NCI-H1930 (cell line): ENCODE measurements at places on chromosomes 12 and 14.
A peak's percentile ranks its signal among the peaks of the same experiment; 100 is the strongest.

DNA sequence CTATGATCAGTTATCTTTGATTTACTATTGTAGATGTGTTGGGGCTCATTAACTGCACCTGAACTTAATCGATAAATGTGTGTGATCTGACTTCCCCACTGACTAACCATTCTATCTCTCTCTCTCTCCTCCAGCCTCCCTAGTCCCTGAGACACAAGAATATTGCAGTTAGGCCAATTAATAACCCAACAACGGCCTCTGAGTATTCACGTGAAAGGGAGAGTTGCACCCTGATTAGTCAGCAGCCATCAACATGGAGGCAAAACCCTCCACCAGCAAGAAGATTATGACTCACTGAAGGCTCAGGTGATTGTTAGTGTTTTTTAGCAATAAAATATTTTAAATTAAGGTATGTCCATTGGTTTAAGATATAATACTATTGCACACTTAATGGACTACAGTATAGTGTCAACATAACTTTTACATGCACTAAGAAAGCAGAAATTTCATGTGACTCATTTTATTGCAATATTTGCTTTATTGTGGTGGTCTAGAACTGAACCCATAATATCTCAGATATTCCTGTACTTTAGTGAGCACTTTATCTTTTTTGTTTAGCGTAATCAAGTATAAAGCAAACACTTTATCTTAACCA, 77.1 kb upstream of the PTGDR start:
- no peak for DNase-seq

DNA sequence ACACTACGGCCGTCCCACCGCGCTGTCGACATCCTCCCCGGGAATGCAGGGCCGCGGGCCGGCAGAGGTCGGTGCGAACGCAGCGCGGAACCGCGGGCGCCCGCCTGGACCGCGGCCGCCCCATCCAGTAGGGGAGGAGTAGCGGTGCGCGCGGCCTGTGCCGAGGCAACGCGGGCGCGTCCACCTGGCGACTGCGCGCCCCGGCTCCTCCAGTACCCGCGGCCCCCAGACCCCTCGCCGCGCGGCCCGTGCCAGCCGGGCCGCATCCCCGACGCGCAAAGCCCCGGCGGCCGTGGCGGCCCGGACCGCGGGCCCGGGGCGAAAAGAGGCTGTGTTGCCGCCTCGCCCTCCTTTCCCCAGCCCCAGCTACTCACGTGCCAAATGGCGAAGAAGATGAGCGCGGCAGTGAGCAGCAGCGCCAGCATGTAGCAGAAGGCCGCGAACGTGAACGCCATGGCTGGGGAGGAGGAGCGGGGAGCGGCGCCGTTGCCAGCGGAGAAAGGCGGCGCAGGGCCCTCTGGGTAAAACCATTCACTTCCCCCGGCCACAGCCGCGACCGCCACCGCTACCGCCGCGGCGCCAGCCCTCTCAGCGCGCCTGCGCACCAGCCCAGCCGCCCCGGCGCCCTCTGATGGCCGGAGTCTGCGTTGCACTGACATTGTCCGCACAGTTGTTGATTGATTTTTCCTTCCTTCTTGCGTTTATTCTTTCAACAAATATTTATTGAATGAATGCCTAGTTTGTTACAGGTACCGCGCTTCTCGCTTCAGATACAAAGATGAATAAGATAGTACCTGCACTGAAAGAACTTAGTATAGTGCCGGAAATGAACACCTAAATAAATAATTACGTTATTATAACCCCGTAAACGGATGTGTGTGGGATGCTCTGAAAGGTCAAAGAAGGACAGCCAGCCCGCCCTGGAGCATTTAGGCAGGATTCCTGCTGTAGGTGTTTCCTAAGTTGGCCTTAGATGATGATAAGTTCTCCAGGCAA, at the start of gene CNIH1:
Gene CNIH1, minus strand, starts transcription at position 502 of the 996 bp plus-strand sequence. Its CDS starts 47 bp downstream, at position 455.
- peak; percentile 93 for DNase-seq

DNA sequence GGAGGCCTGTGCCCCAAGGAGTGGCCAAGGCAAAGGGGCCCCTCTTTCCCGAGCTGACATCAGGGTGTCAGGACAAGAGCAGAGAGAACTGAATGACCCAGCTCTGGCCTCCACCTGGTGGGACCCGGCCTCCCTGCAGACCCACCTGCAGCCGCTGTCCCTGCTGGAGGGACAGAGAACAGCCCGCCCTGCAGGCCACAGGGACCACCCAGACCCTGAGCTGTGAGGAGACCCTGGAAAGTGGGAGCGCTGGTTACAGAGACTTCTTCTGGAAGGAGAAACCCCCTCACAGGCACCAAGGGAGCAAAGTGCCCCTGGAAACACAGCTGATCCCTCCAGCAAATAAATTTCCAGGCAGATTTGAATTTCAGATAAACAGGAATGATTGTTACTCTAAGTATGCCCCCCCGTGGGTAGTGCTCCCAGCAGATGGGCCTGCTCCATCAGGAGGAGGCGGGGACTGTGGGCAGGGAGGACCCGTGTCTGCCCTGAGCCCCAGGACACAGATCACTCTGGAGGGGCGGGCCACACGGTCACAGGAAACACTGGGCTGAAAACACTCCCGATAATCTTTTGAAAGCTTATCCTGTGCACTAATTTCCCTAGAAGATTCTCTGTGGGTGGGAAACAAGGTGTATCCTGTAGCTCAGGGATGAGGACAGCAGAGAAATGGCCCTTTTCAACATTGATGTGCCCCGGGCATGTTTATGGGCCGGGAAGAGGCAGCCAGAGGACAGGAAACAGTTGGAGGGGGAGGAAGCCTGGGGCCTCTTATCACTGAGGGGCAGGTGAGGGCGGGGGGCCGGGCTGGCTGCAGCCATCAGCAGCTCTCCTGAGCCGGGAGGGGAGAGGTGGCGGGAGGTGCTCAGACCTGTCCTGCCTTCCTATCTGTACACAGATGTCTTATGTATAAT, 276.0 kb downstream of the ADGRD1 start:
- no peak for DNase-seq

GRCh38 chr14:69997849-69998248, 118.6 kb downstream of the SMOC1 start:
- no peak for DNase-seq

GRCh38 chr12:132998741-132999140, 12.6 kb downstream of the ZNF26 start:
- no peak for DNase-seq

DNA sequence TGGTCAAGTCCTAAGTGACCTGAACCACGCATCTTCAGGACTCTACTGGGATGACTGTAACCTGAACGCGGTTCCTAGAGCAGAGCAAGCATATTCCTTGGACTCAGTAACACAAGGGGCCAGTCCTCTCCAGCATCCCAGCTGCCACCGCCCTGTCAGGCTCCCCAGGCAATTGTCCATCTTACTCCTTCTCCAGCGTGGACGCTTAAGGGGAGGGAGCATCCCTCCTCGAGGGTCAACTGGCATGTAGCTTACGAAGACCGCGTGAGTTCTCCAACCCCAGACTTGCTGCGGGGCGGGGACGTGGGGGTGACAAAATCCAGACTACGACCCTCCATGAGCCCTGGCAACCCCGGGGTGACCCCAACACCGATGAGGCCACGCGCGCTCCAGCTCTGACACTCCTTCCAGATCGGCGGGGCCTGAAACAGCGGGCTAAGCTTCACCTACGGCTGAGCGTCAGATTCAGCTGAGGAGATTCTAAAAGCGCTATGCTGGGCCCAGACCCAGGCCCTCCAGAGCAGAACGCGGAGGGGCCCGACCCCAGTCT, 846 bp upstream of the MTHFD1 start:
- no peak for DNase-seq

DNA sequence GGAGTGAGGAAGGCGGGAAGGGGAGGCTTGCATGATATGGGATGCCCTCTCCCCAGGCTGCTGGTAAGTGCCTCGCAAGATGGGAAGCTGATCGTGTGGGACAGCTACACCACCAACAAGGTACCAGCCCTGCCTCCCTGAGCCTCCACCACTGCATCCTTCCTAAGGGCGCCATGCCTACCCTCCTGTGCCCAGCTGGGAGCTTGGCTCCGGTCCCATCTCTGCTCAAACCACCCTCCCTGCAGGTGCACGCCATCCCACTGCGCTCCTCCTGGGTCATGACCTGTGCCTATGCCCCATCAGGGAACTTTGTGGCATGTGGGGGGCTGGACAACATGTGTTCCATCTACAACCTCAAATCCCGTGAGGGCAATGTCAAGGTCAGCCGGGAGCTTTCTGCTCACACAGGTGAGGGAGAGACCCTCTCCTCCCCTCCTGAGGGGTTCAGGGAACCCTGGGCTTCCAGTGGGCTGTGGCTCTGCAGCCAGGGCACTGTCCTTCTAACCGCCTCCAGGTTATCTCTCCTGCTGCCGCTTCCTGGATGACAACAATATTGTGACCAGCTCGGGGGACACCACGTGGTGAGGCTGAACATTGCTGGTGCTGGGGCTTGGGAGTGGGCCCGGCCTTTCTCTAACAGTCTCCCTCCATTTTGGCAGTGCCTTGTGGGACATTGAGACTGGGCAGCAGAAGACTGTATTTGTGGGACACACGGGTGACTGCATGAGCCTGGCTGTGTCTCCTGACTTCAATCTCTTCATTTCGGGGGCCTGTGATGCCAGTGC, 2.6 kb downstream of the GNB3 start:
- DNase-seq = no peak

DNA sequence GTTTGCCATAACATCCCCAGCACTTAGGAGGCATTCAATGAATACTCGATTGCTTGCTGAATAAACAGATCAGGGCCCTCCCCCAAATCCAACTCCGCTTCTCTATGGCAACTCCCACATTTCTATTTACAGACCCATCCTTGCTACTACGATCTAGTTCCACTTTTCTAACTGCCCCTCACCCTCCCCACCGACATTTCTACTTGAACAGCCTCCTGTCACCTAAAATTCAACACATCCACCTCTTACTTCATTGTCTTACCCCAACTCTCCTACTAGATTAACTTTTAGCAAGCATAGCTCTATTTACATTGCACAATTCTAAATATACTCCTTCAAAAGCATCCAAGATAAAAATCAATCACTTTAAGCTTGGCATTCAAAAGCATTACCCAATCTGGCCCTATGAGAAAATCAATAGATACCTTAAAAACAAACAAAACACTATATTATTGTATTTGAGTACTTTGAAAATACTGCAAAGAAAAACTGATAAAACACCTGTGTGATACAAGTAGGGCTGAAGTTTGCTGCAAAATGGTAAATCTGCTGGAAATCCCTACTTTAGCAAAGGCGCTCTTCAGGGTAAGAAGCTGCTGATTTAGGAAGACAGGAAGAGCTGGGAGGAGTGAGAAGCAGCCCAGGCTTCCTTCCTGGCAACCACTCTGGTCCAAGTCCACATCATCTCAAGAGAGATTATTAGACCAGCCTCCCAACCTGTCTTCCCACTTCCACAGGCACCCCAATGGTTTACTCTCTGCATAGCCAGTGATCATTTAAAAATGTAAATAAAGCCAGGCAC, 96.4 kb downstream of the HECTD4 start:
- no peak for DNase-seq

DNA sequence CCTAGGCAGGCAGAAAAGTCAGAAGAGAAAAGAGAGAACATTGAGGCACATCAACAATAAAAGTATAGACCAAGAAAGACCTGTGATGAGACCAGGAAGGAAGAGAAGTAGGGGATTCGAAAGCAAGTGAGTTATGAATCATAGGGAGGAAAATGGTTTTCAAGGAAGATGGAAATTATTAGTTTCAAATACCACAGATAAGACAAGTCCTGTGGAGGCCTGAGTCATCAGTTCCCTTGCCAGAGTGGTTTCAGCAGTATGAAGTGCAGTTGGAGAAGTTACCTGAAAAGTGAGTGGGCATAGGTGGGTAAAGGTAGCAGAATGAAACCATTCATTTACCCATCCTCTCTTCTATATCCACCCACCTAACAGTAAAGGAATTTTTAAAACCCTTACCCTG, 25.2 kb upstream of the TSPAN8 start:
- DNase-seq = no peak

DNA sequence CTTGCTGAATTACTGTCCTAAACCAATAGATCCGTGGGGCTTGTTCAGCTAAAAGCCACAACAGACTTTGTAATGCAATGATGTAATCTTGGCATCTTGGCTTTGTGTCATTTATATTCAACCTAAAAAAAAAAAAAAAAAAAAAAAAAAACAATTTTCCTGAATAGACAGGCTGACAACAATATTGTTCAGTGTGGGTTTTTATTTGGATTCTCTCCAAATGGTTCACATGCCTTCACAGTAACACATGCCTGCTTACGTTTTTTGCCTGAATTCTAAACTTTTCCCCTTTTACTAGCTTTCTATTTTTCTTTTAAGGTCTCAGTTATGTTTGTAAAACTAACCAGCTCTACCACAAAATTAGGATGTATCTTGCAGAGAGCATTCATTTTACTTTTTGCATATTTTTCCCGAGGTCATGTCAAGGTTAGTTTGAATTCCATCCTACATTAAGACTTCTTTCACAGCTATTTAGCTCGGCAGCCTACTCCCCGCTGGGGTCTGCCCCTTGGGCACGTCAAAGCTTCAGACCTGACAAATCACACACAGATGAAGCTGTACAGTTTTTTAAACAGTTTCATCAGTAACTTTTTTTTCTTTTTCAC, 213.7 kb upstream of the NPAS3 start:
- no peak for DNase-seq

DNA sequence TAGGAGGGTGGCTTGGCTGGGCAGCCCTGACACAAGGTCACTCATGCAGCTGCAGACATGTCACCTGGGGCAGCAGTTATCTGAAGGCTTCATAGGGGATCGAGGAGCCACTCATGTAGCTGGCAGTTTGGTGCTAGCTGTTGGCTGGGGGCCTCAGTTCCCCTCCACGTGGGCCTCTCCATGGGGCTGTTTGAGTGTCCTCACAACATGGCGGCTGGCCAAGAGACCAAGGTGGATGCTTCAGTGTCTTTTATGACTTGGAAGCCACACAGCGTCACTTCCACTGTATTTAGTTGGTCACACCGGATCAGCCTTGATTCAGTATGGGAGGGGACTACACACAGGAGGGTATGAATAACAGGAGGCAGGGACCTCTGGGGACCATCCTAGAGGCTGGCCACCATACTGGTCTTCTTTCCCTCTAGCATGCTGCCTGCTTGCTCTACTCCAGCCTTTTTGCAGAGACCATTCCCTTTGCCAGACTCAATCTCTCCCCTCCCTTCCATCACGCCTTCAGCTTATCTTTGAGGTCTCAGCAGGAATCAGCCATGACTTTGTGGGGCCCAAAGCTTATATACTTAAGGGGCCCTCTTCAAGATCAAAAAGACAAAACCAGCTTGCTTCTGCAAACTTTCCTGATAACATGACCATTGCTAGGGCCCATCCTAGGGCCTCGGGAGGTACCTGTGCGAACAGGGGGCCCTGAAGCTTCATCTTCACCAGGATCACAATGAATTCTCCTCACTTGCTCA, 53.4 kb downstream of the RPH3A start:
- no peak for DNase-seq

- DNase-seq = no peak
These were observed 72.0 kb upstream of the FKBP4 start for GRCh38 chr12:2722806-2723205.

DNA sequence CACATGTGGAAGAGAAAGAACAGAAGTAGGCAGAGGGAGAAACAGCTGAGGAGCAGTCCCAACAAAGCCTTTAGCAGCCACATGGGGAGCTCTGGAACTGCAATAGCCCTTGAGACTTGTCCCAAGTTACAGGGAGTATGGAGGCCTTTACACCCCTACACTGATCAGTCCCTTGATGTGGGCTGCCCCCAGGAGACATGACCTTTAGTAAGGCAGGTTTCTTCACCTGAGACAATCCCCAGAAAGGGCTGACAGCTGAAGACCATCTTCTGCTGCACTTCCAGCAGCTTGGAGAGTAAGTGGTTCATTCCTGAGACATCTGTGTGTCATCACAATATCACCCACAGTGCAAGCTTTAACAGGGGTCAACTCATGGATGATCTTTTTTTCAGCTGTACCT, 8.6 kb upstream of the SNAPC1 start:
- DNase-seq = no peak

GRCh38 chr14:53328841-53329240, 175.7 kb upstream of the DDHD1 start:
- no peak for DNase-seq
